HS-5 (cell line): ENCODE measurements at places on chromosomes 12 and 14.

DNA sequence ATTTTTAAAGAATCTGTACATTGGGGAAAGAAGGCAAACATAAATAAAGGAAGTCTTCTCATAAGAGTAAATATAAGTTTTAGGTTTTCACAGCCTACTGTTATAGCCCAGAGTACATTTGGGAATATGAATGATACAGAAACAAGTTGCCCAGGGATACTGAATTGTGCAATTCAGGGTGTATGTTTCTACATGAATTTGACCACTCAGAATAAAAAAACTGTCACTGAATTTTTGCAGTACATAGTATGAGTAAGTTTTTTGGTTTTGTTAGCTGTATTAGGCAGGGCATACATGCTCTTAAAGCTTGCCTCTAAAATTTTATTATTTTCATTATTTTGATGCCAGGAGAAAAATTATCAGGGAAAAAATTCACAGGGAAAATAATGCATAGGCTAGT, 6.6 kb upstream of the PCNX4 start:
- DNase-seq, result no peak

DNA sequence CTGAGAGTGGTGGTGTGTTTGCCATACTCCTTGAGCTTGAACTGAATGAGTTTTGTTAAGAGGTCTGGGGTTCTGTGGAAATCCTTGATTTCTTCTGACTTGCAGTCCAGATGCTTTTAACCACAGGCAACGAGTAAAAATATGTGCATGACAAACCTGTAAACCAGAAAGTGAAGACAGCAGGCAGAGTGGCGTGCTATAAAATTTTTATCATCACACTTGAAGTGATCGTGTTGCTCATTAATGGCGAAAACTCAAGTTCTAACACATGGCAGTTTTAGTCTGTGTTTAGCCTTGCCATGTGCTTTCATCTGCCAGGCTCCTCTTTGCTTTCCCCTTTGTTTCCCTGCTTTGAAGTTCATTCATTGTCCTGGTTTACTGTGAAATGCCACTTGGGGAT, 28.0 kb downstream of the TXNRD1 start:
- DNase-seq, result no peak

DNA sequence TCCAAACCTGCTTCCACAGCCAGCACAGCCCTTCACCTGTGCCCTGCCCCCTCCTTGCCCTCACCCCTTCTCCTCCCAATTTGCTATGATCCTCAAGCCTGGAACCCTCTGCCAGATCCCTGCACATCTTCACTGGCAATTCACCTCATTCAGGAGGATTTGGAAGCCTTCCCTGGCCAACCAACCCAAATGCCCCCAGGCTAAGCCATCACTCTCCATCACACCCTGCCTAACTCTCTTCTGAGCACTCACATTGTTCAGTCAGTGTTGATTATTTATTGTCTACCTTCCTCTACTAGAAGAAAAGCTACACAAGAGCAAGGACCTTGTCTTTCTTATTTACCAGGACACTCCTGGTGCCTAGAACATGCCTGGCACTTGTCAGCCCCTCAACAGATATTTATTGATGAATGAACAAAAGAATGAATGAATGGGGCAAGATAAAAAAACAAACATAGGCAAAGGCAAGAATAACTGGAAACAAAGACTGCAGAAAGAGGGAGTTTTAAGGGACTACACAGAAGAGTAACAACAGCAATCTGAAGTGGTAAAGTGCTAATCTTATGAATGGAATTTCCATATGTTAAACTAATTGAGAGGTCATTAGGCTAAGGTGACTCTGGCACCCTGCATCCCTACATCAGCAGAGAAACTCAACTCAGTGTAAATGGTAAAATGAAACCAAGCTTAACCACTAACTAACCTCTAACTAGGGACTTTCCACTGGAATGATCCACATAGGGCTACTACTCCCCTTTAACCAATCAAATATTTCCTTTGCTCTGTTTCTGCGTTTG, 33.4 kb downstream of the TMTC1 start:
- DNase-seq, result no peak

DNA sequence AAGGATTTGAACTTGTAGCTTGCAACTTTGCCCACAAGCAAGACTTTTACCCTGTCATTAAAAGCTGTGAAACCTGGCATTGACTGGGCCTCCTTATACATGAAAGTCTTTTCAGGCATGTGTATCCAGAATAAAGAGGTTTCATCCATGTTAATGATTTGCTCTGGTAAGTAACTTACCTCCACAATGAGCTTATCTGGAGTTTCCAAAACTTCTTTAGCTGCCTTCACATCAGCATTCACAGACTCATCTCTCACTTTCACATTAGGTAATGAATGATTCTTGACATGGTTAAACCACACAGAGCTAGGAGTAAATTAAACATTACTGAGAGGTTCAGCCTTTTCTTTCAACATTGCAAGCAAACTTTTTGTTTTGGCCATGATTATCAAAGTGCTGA, 234.4 kb upstream of the CLEC14A start:
- DNase-seq, result no peak

- no peak for DNase-seq
Observed at GRCh38 chr12:85092814-85093370, 56.7 kb downstream of the LRRIQ1 start.

- DNase-seq, result no peak
Observed at GRCh38 chr14:62097072-62097471, 334.9 kb downstream of the SNAPC1 start.

DNA sequence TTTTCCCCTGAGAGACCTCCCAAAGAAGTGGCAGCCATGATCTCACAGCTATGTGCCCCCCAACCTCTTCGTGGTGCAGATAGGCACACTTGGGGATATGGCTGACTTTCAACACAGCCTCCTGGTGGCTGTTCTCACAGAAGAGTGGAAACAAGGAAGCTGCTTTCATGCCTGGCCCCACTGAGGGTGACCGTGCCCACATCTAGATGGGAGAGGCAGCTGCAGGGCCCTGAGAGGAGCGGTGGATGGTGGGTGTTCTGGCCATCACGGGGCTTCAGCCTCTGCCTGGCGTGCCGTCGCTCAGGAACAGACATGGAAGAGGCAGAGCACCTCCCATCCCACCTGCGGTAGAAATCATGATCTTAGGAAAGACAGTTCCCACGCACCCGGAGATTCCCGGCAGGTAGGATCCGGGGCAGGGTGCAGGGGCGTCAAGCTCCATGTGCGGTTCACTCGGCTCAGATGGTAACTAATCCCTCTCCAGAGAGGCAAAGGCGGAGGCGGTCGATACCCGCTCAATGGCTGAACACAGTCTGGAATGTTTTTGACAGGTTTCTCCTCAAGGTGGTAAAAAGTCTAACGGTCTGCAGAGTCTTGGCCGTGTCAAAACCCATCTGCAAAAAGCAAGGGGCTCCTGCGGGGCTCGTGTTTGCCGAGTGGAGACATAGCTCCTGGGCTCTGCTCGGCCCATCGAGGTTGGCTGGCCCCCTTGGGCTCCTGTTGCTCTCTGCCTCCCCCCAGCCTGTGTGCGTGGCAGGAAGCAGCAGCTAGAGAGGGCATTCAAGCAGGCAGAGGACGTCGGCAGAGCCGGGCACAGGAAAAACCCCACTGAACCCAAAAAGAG, 225.2 kb upstream of the RTL1 start:
- no peak for DNase-seq

DNA sequence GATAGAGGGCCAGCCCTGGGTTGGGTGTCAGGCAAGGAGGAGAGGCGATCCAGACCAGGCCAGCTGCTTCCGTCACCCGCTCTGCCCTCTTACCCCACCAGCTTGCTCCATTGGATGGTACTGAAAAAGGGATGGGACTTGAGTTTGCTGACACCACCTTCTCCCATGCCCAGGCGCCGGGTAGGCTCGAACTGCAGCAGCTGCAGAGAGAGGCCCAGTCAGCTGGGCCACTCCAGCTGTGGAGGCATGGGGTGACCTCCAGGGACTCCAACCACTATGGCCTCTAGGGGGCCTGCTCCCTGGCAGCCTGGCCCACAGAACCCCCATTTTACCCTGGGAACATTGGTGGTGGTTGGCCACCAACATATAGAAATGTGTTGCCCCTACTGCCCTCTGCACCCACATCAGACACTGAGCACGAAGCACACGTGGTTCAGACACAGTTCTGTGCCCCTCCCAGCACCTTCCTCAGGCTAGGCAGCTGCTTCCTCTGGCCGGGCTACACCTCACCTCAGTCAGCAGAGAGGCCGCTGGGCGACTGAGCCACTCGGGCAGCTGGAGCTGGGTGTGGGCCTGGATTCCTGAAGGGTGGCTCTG, 16.0 kb downstream of the RPS6KL1 start:
- DNase-seq, result no peak

GRCh38 chr14:91394105-91395081, 23.2 kb downstream of the CCDC88C start:
- DNase-seq, result no peak

GRCh38 chr12:3905664-3906063, 32.5 kb upstream of the PARP11 start:
- DNase-seq, result no peak

DNA sequence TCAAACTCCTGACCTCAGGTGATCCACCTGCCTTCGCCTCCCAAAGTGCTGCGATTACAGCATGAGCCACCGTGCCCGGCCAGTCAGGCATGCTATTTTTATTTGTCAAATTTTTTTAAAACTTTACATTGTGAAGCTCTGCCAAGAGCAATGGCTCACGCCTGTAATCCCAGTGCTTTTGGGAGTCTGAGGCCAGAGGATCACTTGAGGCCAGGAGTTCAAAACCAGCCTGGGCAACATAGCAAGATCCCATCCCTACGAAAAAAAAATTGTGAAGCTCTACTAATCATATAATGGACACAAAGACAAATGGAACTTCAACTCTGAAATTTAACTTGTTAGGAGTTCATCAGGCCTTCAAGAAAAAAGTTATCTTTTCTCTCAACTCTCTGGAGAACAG, 1.9 kb downstream of the R3HDM2 start:
- no peak for DNase-seq

DNA sequence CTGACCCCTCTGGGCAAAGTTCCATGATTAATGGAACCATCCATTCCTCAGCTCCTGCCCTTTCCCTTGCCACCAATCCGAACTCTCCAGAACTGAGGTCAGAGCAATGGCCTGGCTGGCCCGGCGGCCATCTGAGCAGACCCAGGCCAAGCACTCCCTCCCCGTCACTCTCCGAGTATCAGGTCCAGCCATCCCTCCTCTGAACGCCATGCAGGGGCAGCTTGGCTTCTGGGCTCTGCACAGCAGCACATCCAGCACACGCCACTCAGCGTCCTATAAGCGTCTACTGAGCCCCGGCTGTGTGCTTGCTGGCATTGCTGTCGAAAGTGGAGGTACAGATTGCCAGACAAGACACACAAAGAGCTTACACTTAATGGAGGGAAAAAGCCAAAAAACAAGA, 34.3 kb upstream of the VWF start:
- no peak for DNase-seq
